Activated CD4-positive, alpha-beta T cell treated with anti-CD3 and anti-CD28 coated beads for 48 hours (primary cell): ENCODE measurements at places on chromosomes 3 and 15.
A peak's percentile ranks its signal among the peaks of the same experiment; 100 is the strongest.

DNA sequence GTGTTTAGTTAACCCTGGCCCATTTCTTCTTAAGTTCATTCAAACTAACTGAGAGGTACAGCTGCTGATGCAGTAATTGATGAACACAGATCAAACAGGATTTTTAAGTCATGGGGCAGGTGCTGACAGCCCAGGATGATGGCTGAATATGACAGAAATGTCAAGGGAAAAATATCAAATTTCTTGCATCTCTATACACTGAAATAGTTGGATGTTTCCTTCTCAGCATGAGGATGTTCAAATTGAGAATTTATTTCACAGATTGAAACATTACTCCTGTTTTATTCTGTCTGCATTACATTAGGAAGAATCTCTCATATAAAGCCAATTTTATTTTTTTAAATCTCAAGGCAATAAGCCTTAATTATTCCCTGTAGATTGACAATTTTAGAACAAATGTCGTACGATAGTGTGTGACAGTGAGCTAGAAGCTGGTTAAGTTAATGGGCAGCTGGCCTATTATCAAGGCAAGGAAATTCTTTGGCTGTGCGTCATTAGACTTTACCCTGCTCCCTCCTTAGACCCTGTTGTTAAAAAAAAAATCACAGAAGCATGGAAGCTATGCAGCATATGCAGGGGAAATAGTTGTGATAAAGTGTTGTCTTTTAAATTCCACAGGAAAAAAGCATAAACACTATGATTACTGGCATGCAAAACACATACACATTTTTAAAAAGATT lies 183.8 kb upstream of the KCNMB2 start:
- DNase-seq, result no peak

GRCh38 chr3:21718161-21718765 lies 32.7 kb downstream of the ZNF385D start:
- no peak for DNase-seq

DNA sequence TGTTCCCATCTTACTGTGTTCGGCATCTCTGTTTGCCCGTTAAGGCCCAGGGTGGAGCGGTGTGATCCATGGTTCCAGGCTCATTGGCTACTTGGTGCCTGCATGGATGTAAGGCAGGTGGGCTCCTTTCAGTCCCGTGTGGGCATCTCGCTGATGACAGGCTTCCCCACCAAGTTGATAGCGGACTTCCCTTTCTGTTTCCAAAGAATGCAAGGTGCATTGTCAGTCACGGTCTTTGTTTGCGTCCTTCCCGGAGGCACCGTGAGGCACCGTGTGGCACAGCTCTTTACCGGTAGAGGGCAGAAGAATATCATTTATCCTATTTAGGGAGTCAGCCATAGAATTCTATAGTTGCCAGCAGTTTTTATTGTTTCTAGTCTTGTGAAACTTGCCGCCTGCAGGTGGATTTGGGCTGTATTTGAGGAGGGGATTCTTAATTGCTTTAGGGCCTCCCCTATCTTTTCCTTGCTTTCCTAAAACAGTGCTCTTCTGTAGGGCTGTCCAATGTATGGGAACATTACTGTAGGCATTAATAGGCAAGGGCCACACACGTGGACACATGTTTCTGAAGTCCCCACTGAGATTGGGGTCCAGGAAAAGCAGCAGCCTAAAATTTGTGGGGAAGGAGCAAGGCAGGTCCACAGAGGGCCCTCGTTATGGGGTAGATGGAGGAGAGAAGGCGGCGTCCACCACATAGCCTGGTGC lies 244.1 kb downstream of the SLCO3A1 start:
- DNase-seq, result peak; percentile 61

- no peak for DNase-seq
Observed at GRCh38 chr3:140316466-140316865, 361.4 kb upstream of the TRIM42 start.

GRCh38 chr15:80727196-80727595 lies 32.1 kb downstream of the ABHD17C start:
- no peak for DNase-seq

DNA sequence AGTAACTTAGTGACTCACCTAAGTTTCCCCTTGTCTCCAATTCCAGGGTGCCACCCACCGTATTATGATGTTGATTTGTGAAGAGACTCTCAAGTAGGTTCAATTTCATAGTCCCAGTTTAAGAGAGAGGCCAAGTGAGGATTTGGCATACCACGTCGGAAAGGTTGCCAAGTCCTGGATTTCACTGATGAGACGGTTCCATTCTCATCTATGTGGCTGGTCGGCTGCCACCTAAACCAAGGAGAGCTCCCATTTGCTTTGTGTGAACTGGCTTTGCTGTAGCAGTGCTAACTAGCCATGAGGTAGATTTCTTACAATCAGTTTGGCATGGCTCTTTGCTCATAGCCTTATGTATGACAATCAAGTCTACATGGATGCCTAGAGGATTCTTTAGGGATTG lies 653.6 kb downstream of the NLGN1 start:
- DNase-seq, result no peak

- DNase-seq, result no peak
Observed at GRCh38 chr3:80334534-80334933, 566.7 kb upstream of the ROBO1 start.
